Activated T-helper 2 cell treated with anti-CD3 and anti-CD28 coated beads, Interferon-gamma antibody, Interleukin-2, Interleukin-4, amounts not matched to agents 10 μg/mL and 5 μg/mL and 100 μg/mL, durations not matched to agents 14 hours and 24 hours and 36 hours (primary cell): ENCODE measurements at places on chromosomes 4 and X. TPM values are rescaled to one million over a fixed set of nuclear protein-coding genes. Genes with fewer than 3 reads are reported as not detected.
A peak's percentile ranks its signal among the peaks of the same experiment; 100 is the strongest.

GRCh38 chrX:43899878-43900815 lies 17.9 kb upstream of the MAOB start:
- peaks cover 2% of the 10 kb centered on the region for H3K27me3 ChIP-seq
- no peaks in the 10 kb centered on the region for H3K36me3 ChIP-seq
- no peak overlapping the region for H3K4me3 ChIP-seq
- no peak overlapping the region for H3K27ac ChIP-seq

DNA sequence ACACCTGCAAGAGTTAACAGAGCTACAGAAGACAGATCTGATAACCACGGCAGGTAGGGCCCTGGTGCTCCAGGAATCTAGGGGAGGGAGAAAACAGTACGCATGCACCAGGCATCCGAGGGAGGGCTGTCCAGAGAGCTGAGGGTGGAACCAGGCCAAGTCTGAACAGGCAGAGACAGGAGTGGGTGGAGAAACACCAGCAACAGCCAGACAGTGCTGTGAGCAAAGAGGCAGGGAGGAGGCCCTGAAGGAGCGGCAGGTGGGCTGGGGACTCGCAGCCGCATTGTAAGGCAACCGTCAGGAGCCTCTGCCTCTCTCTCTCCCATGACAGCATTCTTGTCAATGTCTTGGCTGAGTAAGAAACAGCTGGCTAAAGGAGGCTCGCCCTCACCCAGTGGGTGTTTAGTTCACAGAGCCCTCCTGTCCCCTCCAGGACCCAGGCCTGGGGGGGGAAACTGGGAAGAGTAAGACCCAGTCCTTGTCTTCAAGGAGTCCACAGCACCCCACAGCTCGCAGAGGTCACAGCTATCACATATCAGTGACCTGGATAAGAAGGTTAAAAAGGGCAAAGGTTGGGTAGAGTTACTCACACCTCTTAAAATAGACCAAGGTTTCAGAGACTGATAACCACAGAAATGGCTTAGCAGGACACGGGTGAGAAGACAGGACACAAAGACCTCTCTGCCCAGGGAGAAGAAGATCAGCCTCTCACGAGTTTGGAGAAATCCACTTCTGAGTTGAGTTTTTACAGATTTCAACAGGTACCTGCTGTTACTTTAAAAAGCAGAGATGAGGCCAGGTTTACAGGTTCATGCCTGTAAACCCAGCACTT lies 10.5 kb downstream of the ACSL1 start:
- peak overlapping the region; percentile 21 for H3K27ac ChIP-seq
- peaks cover 50% of the 10 kb centered on the region for H3K4me1 ChIP-seq
- peaks cover 5% of the 10 kb centered on the region for H3K36me3 ChIP-seq
- H3K4me3 ChIP-seq: no peak overlapping the region
- H3K27me3 ChIP-seq: no peaks in the 10 kb centered on the region
- DNase-seq: no peak

DNA sequence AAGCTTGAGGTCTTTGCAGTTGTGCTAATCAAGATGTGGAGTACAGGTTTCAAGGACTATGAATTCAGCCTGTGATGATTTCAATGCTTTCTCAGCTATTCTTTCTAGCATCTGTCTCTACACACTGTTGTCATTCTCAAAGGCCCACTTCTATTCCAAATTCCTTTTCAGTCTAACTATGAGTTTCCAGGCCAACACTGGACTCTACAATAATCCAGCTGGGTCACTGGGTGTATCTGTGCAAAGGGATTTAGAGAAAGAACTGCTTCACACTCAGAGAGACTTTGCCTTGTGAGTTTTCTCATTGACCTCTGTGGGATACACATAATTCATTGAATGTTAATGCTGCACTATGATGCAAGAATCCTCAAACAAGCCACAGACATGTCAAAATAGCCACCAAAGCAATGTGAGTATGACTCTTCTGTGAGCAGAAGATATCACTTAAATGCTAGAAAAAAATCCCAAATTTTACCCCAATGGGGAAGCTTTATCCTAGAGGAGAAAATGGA lies 171.8 kb upstream of the CLNK start:
- no peaks in the 10 kb centered on the region for H3K36me3 ChIP-seq
- peaks cover 11% of the 10 kb centered on the region for H3K4me1 ChIP-seq
- DNase-seq: no peak

DNA sequence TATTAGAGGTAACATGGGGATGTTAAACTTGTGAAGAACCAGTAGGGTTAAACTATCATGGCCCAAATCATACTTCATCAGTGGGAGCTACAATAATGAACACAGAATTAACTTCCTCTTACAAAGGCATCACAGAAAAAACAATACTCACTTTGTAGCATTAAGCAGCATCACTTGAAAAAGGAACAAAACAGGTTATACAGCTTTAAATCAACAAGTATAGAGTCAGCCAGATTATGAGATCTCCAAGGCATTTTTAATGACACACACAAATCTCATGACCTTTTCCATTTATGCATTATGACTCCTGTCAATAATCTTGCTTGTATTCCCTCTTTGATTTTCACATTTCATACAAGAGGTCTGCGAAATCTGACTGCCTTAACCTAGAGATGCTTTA lies 18.3 kb downstream of the FBXL5 start:
- no peak overlapping the region for H3K4me3 ChIP-seq
- H3K27ac ChIP-seq: no peak overlapping the region
- peaks cover 67% of the 10 kb centered on the region for H3K36me3 ChIP-seq
- peaks cover 2% of the 10 kb centered on the region for H3K4me1 ChIP-seq

GRCh38 chrX:16188687-16189086 lies 21.4 kb downstream of the MAGEB17 start:
- H3K36me3 ChIP-seq: no peaks in the 10 kb centered on the region
- peaks cover 6% of the 10 kb centered on the region for H3K4me1 ChIP-seq
- H3K4me3 ChIP-seq: no peak overlapping the region
- no peak for DNase-seq
- no peak overlapping the region for H3K27ac ChIP-seq

DNA sequence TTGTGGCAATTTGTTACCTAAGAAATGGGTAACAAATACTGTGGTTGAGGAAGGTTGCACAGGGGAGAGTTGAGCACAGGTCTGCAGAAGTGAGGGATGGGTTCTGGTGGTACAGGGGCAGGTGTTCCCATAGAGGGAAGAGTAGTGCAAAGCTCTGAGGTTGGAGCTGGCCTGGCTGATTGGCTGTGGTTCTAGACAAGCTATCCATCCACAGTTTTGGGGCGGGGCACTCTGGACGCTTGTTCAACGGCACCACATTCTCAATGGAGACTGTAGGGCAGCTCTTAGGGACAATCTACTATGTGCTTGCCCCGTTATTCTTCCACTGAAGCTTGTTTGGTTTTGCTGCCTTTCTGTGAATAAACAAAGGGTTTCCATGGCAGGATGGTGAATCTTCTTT lies 35.4 kb downstream of the NAT8L start:
- no peak overlapping the region for H3K4me3 ChIP-seq
- DNase-seq: no peak
- no peaks in the 10 kb centered on the region for H3K4me1 ChIP-seq
- H3K27ac ChIP-seq: no peak overlapping the region
- no peaks in the 10 kb centered on the region for H3K36me3 ChIP-seq

- H3K27me3 ChIP-seq: no peaks in the 10 kb centered on the region
- H3K4me1 ChIP-seq: peaks cover 22% of the 10 kb centered on the region
- H3K27ac ChIP-seq: peak overlapping the region; percentile 88
- peak; percentile 60 for DNase-seq
These were observed 250 bp downstream of the USP9X start for GRCh38 chrX:41085512-41085877.

- no peaks in the 10 kb centered on the region for H3K36me3 ChIP-seq
- DNase-seq: no peak
- no peak overlapping the region for H3K27ac ChIP-seq
- H3K4me1 ChIP-seq: no peaks in the 10 kb centered on the region
These were observed 526.3 kb downstream of the SPRY1 start for GRCh38 chr4:123922847-123923246.

ADH1A gene
- not detected in 2 replicates for total RNA-seq

NXF2 gene
- total RNA-seq: not detected in 2 replicates

CABS1 gene
- not detected in 2 replicates for total RNA-seq
